ENCODE measurements at places on chromosomes 1 and 21.

- DNase-seq = no peak
These were observed 41.3 kb upstream of the EIF4G3 start for GRCh38 chr1:21217812-21218596.

GRCh38 chr1:6103111-6103853 is 57.6 kb downstream of the KCNAB2 start:
- DNase-seq = no peak

GRCh38 chr1:226309398-226310244 is 657 bp upstream of the LIN9 start:
- no peak for DNase-seq

DNA sequence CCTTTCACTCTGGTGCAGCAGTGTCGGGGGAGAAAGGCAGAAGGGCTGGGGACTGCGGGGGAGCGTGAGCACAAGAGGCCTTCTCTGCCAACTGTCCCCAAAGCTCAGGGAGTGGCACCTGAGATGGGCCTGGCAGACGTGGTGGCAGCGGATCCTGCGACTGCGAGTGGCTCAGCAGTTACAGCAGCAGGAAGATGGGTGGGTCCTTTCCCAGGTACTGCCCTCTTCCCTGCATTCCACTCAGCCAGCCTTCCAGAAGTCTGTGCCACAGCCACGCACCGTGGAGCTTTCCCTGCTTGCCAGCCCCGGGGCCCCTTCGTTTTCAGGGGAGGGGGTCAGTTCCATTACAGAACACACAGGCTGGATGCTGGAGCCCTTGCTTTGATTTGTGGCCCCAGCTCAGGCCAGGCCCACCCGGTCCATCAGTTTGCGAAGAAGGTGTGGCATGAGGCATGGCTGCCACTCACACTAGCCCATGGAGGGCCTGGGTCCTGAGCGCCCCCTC is 17.2 kb downstream of the MTHFR start:
- DNase-seq = no peak

DNA sequence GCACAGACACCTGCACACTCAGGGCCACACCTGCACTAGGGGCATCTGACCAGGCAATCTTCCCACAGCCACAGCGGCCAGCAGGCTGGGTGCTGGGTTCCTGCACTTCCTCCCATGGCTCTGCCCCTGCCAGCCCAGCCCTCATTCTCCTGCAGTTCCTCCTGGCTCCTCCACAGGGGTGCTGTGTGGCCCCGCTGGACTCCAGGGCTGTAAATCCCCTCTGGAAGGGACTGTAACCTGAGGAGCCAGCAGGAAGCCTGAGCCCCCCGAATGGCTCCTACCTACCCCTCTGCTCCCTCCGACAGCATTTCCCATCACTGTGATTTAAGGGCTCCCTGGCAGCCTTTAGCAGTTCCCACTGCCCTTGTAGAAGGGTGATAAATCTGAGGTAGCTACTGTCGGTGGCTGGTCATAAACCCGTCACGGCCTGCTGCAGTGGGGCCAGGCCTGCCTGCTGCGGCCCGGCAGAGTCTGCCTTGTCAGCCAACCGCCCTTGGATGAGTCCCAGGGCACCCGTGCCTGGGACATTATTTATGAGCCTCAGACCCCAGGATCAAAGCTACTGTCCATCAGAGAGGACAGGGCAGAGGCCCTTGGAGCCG is 8.8 kb downstream of the UBL4B start:
- DNase-seq = no peak

DNA sequence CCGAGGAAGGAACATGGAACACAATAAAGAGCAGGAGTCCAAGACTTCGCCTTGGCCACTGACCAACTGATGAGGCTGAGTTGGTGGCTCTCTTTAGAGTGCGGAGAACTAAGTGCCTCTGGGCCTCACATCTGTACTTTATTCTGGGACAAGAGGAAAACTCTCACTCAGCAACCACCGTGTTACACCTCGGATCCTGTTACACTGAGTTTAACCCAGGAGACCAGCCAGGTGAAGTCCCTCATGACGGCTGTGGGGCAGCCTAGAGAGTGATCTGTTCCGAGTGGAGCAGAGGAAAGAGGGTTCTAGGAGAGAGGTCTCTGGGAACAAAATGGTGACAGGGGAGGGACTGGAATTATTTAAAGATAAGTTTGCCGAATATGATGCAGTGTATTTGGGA is 33.5 kb upstream of the AGL start:
- no peak for DNase-seq

DNA sequence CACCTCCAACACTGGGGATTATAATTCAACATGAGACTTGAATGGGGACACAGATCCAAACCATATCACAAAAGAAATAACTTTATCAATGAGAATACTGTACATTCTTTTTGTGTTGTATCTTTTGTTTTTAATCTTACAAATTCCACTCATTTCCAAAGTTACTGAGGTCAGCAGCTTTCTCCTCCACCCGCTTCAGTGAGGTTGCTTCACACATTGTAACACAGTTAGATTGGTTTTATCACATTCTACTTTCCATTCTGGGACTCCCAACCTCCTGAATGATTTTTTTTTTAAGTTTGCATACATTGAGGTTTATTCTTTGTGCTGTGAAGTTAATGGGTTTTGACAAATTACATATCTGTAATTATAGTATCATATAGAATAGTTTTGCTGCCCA is 43.8 kb downstream of the DDAH1 start:
- no peak for DNase-seq

DNA sequence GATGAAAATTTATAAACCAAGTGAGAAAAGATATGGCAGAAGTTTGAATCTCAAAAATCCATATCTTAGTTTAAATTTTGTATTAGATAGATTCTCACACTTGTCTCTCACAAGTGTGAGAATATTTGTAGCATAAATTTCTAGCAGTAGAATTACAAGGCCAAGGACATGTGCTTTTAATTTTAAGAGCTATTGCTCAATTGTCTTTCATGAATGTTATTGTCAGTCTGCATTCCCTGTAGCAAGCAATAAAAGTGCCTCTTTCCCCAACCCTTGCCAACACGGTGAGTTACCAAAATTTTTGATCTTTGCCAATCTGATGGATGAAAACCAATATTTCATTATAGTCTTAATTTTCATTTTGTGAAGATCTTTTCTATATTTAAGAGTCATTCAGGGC is 64.0 kb downstream of the CTH start:
- DNase-seq = no peak

GRCh38 chr1:209291715-209292114 is 291.8 kb upstream of the CAMK1G start:
- DNase-seq = no peak

GRCh38 chr1:226838456-226838855 is 32.0 kb upstream of the PSEN2 start:
- no peak for DNase-seq

GRCh38 chr1:38733761-38734160 is 125.8 kb downstream of the RRAGC start:
- DNase-seq = no peak

DNA sequence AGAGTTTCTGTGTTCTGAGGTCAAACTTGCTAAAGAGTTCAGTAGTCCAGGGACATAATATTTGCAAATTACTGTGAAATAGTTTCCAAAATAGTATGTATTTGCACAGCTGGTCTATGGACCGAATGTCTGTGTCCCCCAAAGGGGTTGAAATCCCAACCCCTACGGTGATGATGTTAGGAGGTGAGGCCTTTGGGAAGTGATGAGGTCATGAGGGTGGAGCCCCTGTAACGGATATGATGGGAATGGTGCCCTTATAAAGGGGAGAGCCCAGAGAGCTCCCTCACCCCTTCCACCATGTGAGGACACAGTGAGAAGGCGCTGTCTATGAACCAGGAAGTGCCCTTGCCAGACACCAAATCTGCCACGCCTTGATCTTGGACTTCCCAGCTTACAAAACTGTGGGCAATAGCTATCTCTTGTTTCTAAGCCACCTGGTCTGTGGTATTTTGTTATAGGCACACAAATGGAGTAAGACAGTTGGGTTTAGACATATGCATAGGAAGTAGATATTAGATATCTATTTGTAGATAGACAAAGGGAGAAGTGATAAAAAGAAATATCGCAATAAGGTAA is 21.7 kb downstream of the RNF187 start:
- DNase-seq = peak; percentile 2

GRCh38 chr21:28936036-28936435 is 56.6 kb downstream of the LTN1 start:
- DNase-seq = no peak

- DNase-seq = no peak
These were observed 165.4 kb upstream of the DPT start for GRCh38 chr1:168894397-168894903.

DNA sequence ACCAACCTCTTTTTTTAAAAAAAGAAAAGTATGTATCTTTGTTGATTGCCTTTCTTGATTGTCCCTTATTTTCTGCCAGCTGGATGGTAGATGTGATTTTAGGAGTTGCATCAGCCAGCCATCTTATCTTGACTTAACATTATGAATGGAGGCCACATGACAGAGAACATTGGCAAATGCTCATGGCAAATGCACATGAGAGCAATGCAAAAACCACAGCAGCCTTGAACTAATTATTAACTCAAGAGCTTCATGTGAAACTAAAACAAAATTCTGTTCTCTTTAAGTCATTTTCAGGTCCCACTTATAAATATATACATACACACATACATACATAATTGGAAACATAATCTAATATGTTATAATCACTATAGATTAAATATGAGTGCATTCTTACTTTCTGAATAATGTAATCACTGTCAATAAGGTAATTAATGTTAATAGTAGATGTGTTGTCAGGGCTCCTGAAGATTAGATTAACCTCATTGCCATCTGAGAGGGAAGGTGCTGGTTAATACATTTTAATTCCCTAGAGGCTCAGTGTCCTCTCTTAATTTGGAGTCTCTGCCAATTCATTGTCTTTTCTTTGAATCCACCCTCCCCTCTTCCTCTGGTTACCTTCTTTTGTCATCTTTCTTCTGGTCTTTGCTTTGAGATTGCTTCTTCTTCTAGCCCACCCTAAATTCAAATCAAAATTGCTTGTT is 962.2 kb downstream of the ADGRL2 start:
- DNase-seq = no peak

- no peak for DNase-seq
These were observed 3.8 kb upstream of the SLC50A1 start for GRCh38 chr1:155131856-155132255.

- no peak for DNase-seq
These were observed 26.0 kb downstream of the LMX1A start for GRCh38 chr1:165330483-165330882.

DNA sequence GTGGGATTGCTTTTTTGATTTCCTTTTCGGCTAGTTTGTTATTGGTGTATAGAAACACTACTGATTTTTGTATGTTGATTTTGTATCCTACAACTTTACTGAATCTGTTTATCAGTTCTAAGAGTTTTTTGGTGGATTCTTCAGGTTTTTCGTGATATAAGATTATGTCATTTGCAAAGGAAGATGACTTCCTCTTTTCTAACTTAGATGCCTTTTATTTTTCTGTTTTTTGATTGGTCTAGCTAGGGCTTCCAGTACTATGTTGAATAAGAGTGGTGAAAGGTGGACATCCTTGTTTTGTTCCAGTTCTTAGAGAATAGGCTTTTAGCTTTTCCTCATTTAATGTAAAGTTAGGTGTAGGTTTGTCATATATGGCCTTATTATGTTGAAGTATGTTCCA is 13.1 kb upstream of the NHLH2 start:
- no peak for DNase-seq
